ENCODE measurements at places on chromosomes 7 and 10.
A peak's percentile ranks its signal among the peaks of the same experiment; 100 is the strongest.

DNA sequence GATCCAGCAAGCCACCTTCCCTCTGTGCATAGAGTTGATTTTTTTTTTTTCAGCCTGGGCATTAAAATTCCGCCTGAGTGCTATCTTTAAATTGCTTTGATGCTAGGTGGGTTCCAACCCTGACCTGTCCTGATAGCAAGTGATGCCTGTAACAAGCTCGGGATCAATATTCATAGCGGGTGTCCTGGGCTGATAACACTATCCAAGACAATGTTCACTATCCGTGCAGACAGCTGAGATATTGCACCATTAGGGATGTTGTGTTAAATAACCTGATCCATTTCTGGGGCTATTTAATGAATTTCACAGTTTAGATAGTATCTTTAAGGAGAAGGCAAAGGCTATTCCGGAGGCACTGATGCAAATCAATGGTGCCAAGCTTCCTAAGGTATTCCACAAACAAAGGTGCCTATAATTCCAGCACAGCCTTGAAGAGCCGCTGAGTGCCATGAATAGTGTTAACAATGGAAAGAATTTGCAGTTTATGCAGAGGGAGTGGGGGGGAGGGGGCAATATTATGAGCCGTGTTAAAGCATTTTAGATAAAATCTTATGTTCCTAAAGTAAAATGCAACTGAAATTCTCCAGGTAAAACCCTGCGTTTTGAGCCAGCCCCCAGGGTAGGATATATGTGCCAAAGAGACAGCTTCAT lies 4.2 kb upstream of the NKX1-2 start:
- DNase-seq, result no peak

- no peak for DNase-seq
Observed at GRCh38 chr7:121992068-121992467, 119.1 kb downstream of the PTPRZ1 start.

- no peak for DNase-seq
Observed at GRCh38 chr7:120205101-120205500, 67.9 kb upstream of the KCND2 start.

GRCh38 chr10:95467162-95467599 lies 94.0 kb downstream of the SORBS1 start:
- no peak for DNase-seq

- no peak for DNase-seq
Observed at GRCh38 chr7:105577251-105577650, 4.0 kb downstream of the EFCAB10 start.

DNA sequence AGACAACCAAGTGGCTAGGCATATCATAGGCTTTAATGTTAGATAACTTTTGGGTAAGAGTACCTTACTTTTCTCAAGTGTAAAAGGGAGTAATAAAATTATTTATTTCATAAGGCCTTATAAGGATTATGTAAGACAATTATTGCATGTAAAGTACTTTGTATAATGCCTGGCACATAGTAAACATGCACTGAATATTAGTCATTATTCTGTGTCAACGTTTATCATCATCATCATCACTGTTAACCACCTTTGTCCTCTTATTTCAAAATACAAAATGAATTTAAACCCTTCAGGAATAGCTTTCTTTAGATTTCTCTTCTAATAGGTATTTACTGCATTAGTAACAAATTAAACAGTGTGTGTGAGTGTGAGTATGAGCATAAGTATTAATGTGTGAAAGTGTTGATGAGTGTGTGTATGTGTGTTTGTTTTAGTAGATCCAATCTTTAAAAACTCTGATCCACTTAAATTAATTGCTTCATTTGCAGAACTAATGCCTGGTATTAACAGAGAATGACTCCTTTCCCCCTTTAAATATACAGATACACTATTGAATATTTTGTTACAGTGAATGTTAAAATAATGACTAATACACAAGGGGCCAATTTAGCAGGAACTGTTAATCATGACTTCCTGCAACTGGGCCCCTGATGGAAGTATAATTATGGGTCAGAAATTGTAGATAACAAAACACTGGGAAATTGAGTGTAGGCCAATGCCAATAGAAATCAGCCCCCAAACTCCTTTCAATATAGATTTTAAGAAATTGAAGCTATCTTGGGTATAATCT lies 213.3 kb upstream of the FZD8 start:
- no peak for DNase-seq

- DNase-seq, result peak; percentile 61
Observed at GRCh38 chr7:131501422-131501821, 55.0 kb downstream of the PODXL start.

DNA sequence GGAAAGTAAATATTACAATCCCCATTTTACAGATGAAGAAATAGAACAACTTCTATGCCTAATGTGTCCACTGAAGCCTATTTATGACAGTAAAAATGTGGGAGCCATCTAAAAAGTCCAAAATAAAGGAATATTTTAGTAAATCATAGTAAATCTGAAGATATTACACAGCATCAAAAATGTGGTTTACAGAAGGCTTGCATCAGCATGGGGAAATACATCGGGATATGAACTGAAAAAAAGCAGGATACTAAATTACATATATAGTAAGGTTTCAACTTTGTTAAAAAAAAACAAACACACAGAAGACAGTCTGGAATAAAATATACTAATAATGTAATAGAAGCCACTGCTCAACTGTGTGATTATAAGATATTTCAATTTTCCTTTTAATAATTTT lies 20.8 kb downstream of the CPA1 start:
- no peak for DNase-seq

DNA sequence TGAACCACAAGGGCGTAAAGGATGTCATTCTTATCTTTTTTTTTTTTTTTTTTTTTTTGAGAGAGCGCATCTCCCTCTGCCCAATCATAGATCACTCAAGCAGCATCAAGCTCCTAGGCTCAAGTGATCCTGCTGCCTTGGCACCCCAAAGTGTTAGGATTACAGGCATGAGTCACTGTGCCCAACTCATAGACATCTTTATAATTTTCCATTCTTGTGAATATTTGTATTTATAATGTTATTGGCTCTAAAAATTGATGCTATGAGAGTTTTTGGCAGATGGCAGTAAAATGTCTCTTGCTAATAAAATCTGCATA lies 128.7 kb downstream of the AKR1D1 start:
- no peak for DNase-seq

DNA sequence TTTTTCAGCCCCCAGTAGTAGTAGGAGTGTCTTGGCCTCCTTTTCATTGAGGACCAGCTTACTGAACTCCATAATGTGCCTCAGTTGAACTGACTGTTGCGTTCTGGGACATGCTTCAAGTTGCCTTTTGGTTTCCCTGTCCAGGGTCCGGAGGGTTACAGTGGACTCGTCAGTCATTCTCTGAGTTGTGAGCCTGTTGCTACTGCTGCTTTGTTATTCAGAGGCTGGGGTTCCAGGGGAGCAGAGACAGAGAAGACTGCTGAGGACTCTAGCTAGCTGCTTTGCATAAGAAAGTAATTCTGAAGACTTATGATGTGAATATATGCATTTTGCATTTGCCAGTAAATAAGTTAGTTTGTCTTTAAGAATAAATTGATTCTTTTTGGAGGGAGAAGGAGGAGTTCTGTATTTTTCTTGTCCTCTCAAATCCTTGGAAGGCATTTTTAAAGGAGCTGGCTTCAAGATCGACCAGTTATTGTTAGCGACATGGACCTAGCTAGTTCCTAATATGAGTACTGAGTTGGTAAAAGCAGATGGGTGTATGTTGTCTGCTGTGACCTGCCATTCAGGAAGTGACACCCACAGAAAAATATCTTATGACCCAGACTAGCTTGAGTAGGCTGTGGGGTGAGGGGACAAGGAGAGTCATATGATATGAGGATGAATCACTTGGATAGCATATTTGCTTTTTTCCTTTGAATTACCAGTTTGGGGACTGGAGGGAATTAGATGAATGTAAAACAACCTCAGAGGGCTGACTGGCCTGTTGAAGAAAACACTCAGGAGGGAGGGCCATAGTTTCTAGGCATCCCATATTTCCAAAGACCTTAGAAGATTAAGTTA lies 8.3 kb downstream of the PI4K2A start:
- peak; percentile 24 for DNase-seq

DNA sequence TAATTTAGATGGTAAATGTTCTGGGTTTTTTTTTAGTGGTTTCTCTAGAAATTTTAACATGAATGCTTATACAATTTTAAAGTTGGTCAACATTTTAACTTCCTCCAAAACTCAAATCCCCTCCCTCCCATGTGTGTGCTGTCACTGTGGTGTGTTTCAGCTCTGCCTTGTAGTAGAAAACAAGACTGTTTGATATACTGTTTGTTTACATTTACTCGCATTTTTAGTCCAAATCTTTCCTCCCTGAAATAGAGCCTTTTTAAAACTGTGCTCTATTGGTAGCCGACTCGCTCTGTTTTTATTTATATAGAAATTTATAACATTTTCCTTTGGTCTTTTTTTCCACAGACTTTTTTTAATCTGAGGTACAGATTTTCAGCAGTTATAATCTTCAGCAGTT lies 19.3 kb downstream of the PROSER2 start:
- DNase-seq, result no peak

- no peak for DNase-seq
Observed at GRCh38 chr7:39054731-39055130, 77.0 kb downstream of the POU6F2 start.

- DNase-seq, result no peak
Observed at GRCh38 chr7:69879989-69880388, 281.7 kb downstream of the AUTS2 start.

GRCh38 chr7:111873326-111873646 lies 311.0 kb upstream of the IMMP2L start:
- no peak for DNase-seq
